Prostate gland (tissue), 2 donors: ENCODE measurements at places on chromosomes 5 and 9. TPM values are rescaled to one million over a fixed set of nuclear protein-coding genes. Genes with fewer than 3 reads are reported as not detected.

MEIKIN gene
- total RNA-seq: 5.6 TPM

XPA gene
- total RNA-seq: 11.9 TPM

BAG1 gene
- 112 TPM for total RNA-seq

SVEP1 gene
- total RNA-seq: 2.7 TPM

- no peak overlapping the region for H3K4me3 ChIP-seq
- no peaks in the 10 kb centered on the region for H3K27me3 ChIP-seq
Measured at GRCh38 chr5:125134216-125135081, 388.0 kb upstream of the ZNF608 start.

GRCh38 chr5:161064781-161065180 is 212.8 kb upstream of the ATP10B start:
- H3K4me1 ChIP-seq: no peaks in the 10 kb centered on the region
- H3K27me3 ChIP-seq: no peaks in the 10 kb centered on the region
- no peak overlapping the region for H3K4me3 ChIP-seq
- no peak overlapping the region for H3K27ac ChIP-seq
- H3K36me3 ChIP-seq: no peaks in the 10 kb centered on the region
- no peak for DNase-seq

- no peaks in the 10 kb centered on the region for H3K27me3 ChIP-seq
- no peak overlapping the region for H3K4me3 ChIP-seq
- H3K36me3 ChIP-seq: no peaks in the 10 kb centered on the region
- H3K27ac ChIP-seq: no peak overlapping the region
Measured at GRCh38 chr5:66840511-66841013, 244.4 kb downstream of the MAST4 start.

GRCh38 chr9:134710271-134710540 is 68.6 kb downstream of the COL5A1 start:
- no peak overlapping the region for H3K27ac ChIP-seq
- no peak overlapping the region for H3K4me3 ChIP-seq
- H3K36me3 ChIP-seq: no peaks in the 10 kb centered on the region
- H3K4me1 ChIP-seq: peaks cover 7% of the 10 kb centered on the region
- DNase-seq: no peak

- H3K27ac ChIP-seq: no peak overlapping the region
- H3K4me1 ChIP-seq: no peaks in the 10 kb centered on the region
- no peaks in the 10 kb centered on the region for H3K36me3 ChIP-seq
- no peaks in the 10 kb centered on the region for H3K27me3 ChIP-seq
- no peak for DNase-seq
- H3K4me3 ChIP-seq: no peak overlapping the region
Measured at GRCh38 chr5:122420537-122421236, 108.7 kb downstream of the SNCAIP start.

GRCh38 chr5:167814828-167815227 is 476.6 kb upstream of the WWC1 start:
- no peak overlapping the region for H3K4me3 ChIP-seq
- no peak for DNase-seq
- no peaks in the 10 kb centered on the region for H3K4me1 ChIP-seq
- H3K27me3 ChIP-seq: no peaks in the 10 kb centered on the region

DNA sequence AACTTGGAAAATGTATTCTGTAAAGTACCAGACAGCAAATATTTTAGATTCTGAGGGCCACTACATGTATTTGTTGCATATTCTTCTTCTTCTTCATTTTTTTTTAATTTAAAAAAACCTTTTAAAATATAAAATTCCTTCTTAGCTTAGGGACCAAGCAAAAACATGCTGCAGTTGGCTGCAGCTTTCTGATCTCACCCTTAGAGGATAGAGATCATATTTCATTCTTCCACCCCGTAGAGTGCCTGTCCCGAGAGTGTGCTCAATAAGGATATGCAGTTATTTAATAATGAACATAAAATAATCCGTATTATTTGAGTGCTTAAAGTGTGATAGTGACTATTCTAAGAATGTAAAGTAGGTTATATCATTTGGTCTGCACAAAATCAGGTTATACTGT is 204.2 kb upstream of the CD180 start:
- no peaks in the 10 kb centered on the region for H3K36me3 ChIP-seq
- no peaks in the 10 kb centered on the region for H3K4me1 ChIP-seq
- DNase-seq: no peak
- H3K27ac ChIP-seq: no peak overlapping the region
- no peak overlapping the region for H3K4me3 ChIP-seq

DNA sequence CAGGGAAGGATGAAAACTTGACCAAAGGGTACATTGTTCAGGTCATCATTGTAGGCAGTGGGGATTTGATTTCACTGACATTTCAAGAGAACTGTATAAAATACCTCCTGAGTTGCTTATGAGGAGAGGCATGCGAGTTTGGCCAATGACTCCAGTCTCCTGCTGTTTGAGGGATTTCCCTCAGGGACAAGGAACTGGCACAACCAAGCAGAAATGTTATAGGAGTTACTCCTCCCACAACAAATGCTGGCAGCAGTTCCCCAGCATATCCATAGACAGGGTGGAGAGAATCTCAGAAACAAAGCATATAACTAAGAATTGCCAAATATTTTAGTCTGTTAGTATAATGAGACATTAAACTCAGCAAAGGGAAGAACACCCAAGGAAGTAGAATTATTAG is 47.2 kb upstream of the FBXL7 start:
- no peaks in the 10 kb centered on the region for H3K4me1 ChIP-seq
- H3K27ac ChIP-seq: no peak overlapping the region
- no peak for DNase-seq
- no peaks in the 10 kb centered on the region for H3K36me3 ChIP-seq
- H3K27me3 ChIP-seq: no peaks in the 10 kb centered on the region

DNA sequence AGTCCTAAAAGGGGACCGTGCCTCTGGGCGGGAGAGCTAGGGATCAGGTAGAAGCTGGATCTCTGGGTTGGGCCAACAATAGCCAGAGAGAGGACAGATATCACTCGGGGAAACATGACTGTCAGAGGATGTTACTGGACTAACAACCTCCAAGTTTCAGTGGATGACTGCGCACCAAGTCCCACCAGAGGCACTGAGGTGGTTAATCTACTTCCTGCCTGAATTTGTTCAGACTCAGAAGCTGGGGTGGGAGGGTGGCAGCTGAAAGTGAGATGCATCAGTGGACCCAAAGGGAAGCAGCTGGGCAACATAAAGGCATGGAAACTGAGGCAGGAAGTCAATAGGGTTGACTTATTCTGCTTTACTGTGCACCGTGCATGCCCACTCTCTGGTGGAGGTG is 130.1 kb upstream of the SLC44A1 start:
- H3K36me3 ChIP-seq: no peaks in the 10 kb centered on the region
- no peaks in the 10 kb centered on the region for H3K4me1 ChIP-seq
- H3K27me3 ChIP-seq: no peaks in the 10 kb centered on the region
- H3K27ac ChIP-seq: no peak overlapping the region
- DNase-seq: no peak

DNA sequence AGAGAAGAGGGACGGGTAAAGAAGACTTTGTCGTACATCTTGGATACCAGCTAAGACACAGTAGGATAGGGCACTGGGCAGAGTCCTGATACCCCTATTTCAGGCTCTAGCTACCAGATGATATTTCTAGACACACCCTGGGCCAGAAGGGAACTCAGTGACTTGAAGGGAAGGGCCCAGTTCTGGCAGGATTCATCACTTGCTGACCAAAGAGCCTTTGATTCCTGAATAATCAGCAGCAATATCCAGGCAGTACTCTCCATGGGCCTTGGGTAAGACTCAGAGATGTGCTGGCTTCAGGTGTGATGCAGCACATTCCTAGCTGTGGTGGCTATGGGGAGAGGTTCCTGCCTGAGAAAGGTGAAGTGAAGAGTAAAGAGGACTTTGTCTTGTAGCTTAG is 40.7 kb downstream of the TPD52L3 start:
- H3K27ac ChIP-seq: no peak overlapping the region
- DNase-seq: no peak
- H3K27me3 ChIP-seq: no peaks in the 10 kb centered on the region
- H3K4me1 ChIP-seq: no peaks in the 10 kb centered on the region

DNA sequence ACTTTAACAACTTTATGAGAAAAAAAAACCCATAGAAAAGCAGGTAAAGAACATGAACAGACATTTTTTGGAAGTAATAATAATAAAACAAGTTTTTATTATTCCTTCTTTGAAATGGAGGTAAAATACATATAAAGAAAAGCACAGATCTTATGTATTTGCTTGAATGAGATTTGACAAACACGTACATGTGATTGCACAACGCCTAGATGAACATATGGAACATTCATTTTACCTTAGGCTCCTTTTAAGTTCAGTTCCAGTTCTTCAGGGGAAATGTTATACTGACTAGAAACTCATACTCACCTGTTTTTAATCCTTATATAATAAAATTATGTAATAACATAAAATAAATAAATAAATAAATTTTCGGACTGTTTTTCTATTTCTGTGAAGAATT is 61.8 kb downstream of the GGTA1 start:
- no peak for DNase-seq
- no peaks in the 10 kb centered on the region for H3K36me3 ChIP-seq
- H3K4me1 ChIP-seq: no peaks in the 10 kb centered on the region
- no peaks in the 10 kb centered on the region for H3K27me3 ChIP-seq
- no peak overlapping the region for H3K4me3 ChIP-seq

DNA sequence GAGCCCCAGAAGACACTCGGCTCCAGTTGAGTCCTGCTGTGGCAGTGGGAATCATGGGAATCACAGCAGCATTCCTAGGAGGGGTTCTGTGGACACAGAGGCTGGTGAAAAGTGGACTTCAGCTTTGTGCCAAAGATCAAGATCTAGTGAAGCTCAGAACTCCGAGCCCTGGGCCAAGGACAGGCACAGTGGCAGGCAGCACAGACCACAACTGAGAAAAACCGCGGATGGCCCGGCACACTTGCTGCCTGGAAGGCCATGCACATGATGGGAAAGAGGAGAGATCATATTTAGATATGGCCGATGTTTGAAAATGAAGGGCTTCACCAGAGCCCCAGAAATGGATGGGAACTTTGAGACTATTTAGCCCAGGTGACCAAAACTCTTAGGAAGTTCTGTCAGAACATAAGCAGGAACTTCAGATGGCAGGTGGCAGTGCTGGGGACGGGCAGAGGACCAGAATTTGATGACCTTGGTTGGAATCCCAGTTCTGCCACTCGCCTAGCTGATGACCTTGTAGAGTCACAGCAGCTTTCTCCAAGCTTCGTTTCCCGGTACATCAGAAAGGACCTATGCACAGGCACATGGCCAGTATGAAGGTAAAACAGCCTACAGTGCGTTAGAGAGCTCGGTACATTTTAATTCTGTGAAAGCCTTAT is 18.0 kb downstream of the BARHL1 start:
- H3K27me3 ChIP-seq: no peaks in the 10 kb centered on the region
- no peaks in the 10 kb centered on the region for H3K4me1 ChIP-seq
- no peaks in the 10 kb centered on the region for H3K36me3 ChIP-seq
- H3K27ac ChIP-seq: no peak overlapping the region
- H3K4me3 ChIP-seq: no peak overlapping the region

DNA sequence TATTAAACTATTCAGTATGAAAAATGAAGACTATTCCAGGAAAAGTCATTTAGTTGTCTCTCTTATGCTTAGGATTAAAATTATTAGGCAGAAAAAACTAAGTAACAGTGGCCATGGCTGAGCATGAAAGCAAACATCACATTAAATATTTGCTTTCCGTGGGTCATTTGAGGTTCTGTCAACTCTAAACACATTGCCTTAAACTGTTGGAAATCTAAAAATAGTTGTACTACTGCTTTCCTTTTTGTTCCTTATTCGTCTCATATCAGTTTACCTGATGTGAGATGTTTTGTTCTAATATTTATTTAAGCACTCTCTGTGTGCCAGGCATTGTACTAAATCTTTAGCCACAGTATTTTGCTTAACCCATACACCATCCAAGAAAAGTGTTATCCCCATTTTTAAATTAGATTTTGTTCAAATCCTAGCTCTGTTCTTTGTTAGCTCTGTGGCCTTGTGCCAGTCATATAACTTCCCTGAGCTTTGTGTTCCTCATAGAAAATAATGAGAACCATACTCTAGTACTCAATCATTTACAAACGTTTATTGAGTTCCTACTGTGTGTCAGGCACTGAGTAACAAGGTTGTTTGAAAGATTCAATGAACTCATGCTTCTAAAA is 18.7 kb upstream of the ZNF608 start:
- no peak overlapping the region for H3K27ac ChIP-seq
- no peaks in the 10 kb centered on the region for H3K36me3 ChIP-seq
- H3K27me3 ChIP-seq: no peaks in the 10 kb centered on the region
- H3K4me1 ChIP-seq: no peaks in the 10 kb centered on the region
- no peak for DNase-seq

DNA sequence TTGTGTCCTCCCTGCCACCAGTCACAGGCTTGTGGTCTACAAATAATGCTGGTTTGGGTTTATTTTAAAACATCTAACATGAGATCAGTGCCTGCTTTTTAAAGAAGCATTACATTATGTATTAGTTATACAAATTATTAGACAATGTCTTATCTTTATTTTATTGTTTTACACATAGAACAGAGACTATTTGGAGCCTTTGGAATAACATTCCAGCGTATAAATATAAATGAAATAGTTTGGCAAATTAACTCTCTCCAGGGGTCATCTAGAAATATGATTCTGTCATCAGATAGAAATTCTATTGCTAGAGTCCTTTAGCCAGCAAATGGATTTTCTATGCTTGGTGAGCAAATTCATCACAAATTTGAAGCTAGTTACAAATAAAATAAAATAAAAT is 22.4 kb downstream of the MAP1B start:
- no peak for DNase-seq
- H3K4me1 ChIP-seq: no peaks in the 10 kb centered on the region
- H3K4me3 ChIP-seq: no peak overlapping the region
- no peaks in the 10 kb centered on the region for H3K27me3 ChIP-seq
- H3K27ac ChIP-seq: no peak overlapping the region
- no peaks in the 10 kb centered on the region for H3K36me3 ChIP-seq

GRCh38 chr5:72067682-72068470 is 39.4 kb upstream of the MAP1B start:
- no peak overlapping the region for H3K27ac ChIP-seq
- H3K27me3 ChIP-seq: no peaks in the 10 kb centered on the region
- no peak for DNase-seq
- H3K36me3 ChIP-seq: no peaks in the 10 kb centered on the region

- H3K36me3 ChIP-seq: no peaks in the 10 kb centered on the region
- no peak overlapping the region for H3K27ac ChIP-seq
- no peak overlapping the region for H3K4me3 ChIP-seq
- no peak for DNase-seq
- H3K4me1 ChIP-seq: no peaks in the 10 kb centered on the region
Measured at GRCh38 chr5:133247881-133248624, 196.2 kb downstream of the HSPA4 start.

GRCh38 chr5:138466125-138466899 is 1.0 kb downstream of the EGR1 start:
- no peaks in the 10 kb centered on the region for H3K36me3 ChIP-seq
- peak overlapping the region; percentile 99 for H3K27ac ChIP-seq
- peak overlapping the region; percentile 97 for H3K4me3 ChIP-seq

- no peaks in the 10 kb centered on the region for H3K4me1 ChIP-seq
- H3K36me3 ChIP-seq: no peaks in the 10 kb centered on the region
- DNase-seq: no peak
- H3K27ac ChIP-seq: no peak overlapping the region
- no peak overlapping the region for H3K4me3 ChIP-seq
- no peaks in the 10 kb centered on the region for H3K27me3 ChIP-seq
Measured at GRCh38 chr9:96246267-96246671, 55.7 kb downstream of the HSD17B3 start.
